ENCODE measurements at places on chromosomes 7 and 10. TPM values are rescaled to one million over a fixed set of nuclear protein-coding genes. Genes with fewer than 3 reads are reported as not detected.

Gene NEURL1
- total RNA-seq, result 3.6 TPM

Gene LRIT1
- total RNA-seq, result not detected

- no peaks in the 10 kb centered on the region for H3K4me1 ChIP-seq
- DNase-seq, result no peak
- no peaks in the 10 kb centered on the region for H3K36me3 ChIP-seq
- H3K27me3 ChIP-seq, result peaks cover 2% of the 10 kb centered on the region
- no peak overlapping the region for H3K4me3 ChIP-seq
Observed at GRCh38 chr7:69659983-69660382, 61.7 kb downstream of the AUTS2 start.

GRCh38 chr10:14379556-14380280 is 49.0 kb upstream of the FRMD4A start:
- H3K27me3 ChIP-seq, result peaks cover 11% of the 10 kb centered on the region
- DNase-seq, result no peak
- no peaks in the 10 kb centered on the region for H3K36me3 ChIP-seq
- H3K4me3 ChIP-seq, result no peak overlapping the region
- H3K27ac ChIP-seq, result no peak overlapping the region

DNA sequence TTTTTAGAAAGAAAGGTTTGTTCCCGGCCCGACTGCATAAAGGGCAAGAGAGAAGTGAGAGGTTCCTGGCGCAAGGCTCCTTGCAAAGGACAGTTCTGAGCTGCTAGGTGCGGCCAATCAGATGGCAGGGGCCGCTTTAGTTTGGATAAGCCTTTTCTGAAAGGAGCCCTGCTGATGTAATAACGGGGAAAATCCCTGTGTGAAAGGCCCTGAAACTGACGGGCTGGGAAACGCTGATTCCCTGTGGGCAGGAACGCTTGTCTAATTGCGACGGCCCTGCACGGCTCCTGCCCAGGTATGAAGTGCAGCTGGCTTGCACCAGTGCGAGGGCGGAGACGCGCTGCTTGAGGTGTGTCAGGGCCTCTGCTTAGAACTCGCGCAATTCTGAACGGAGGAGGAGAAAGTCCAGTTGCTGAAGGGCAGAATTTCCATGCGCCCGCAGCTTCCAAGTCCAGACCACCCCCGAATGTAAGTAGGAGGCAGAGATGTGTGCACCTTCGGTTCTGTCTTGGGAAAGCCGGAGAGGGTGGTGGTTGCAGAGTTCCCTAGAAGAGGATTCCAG is 30.5 kb downstream of the TACC2 start:
- no peak for DNase-seq
- H3K27me3 ChIP-seq, result peaks cover 6% of the 10 kb centered on the region
- no peaks in the 10 kb centered on the region for H3K36me3 ChIP-seq
- no peaks in the 10 kb centered on the region for H3K4me1 ChIP-seq
- no peak overlapping the region for H3K27ac ChIP-seq
- no peak overlapping the region for H3K4me3 ChIP-seq

GRCh38 chr10:71816936-71817618 is 34.0 kb downstream of the PSAP start:
- DNase-seq, result no peak
- peaks cover 5% of the 10 kb centered on the region for H3K4me1 ChIP-seq
- no peaks in the 10 kb centered on the region for H3K27me3 ChIP-seq
- no peak overlapping the region for H3K27ac ChIP-seq

GRCh38 chr7:130379019-130379418 is 1.3 kb upstream of the CPA1 start:
- peaks cover 2% of the 10 kb centered on the region for H3K36me3 ChIP-seq
- no peaks in the 10 kb centered on the region for H3K4me1 ChIP-seq
- no peaks in the 10 kb centered on the region for H3K27me3 ChIP-seq

GRCh38 chr7:105759670-105760550 is 116.5 kb downstream of the ATXN7L1 start:
- H3K4me1 ChIP-seq, result peaks cover 26% of the 10 kb centered on the region
- H3K27ac ChIP-seq, result no peak overlapping the region
- H3K36me3 ChIP-seq, result no peaks in the 10 kb centered on the region
- DNase-seq, result no peak

- H3K27ac ChIP-seq, result no peak overlapping the region
- H3K4me1 ChIP-seq, result no peaks in the 10 kb centered on the region
- no peak overlapping the region for H3K4me3 ChIP-seq
- H3K27me3 ChIP-seq, result peaks cover 9% of the 10 kb centered on the region
Observed at GRCh38 chr7:121271916-121272315, 56.9 kb upstream of the WNT16 start.

GRCh38 chr10:78326372-78326771 is 292.7 kb downstream of the RPS24 start:
- no peaks in the 10 kb centered on the region for H3K27me3 ChIP-seq
- DNase-seq, result no peak
- H3K4me3 ChIP-seq, result no peak overlapping the region
- no peak overlapping the region for H3K27ac ChIP-seq
